ENCODE measurements at places on chromosomes 5 and 9.

- DNase-seq: no peak
These were observed 218.7 kb upstream of the S1PR3 start for GRCh38 chr9:88772575-88772974.

DNA sequence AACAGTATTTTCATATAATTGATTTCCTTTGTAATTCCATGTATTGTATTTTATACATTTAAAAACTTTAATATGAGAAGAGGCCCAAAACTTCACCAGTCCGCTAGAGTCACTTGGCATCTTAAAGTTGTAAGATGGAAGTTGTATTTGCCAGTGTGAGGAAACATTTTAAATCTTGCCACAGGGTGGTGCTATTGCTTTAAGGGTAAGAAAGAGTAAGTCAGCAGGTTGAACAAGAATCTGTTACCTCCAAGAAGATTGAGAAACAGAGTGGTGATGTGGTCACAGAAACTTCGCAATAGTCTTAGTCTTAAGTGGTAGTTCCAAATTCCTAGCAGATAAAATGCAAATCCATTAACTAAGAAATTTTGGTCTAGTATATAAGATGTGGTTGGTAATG is 39.8 kb upstream of the RANBP6 start:
- DNase-seq: peak; percentile 12

GRCh38 chr9:6852243-6852963 is 94.6 kb downstream of the KDM4C start:
- no peak for DNase-seq

- DNase-seq: no peak
These were observed 1.4 kb upstream of the IPPK start for GRCh38 chr9:92671323-92671722.

DNA sequence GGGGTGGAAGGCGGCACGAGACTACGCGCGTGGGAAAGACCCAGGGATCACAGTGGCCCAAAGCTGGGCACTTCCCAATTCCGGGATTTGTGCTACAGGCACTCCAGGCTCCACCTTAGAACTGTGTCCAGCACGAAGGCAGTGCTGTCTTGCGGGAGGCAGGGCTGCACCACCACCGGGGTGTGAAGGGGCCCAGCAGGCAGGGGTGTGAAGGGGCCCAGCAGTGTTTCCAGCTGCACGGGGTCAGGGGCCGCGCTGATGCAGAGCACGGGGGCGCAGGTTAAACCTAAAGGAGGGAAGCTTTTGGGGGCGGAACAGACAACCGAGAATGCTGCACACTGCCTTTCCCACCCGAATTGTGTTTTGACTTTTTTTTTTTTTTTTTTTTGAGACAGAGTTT is 1.1 kb upstream of the PDCD6 start:
- DNase-seq: no peak

DNA sequence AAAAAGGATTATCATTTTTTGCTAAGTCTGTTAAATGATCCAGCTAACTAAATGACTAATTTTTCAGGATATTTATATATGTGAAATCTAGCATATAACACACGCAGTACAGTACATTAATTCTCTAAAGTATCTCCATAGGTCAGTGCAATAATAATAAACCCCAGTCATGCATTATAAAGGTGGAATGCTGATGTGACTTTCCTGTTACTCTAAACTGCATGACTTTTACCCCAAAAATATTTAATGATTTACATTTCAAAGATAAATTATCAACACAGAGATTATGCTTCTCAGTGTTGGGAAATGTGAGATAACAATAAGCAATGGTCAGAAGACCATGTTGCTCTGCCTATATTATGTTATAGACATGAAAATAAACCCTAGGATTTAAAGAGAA is 34.1 kb upstream of the PAM start:
- DNase-seq: no peak

- DNase-seq: no peak
These were observed 54.0 kb upstream of the SLIT3 start for GRCh38 chr5:169354921-169355320.

- DNase-seq: no peak
These were observed 108.0 kb downstream of the DAPK1 start for GRCh38 chr9:87605676-87606075.

- no peak for DNase-seq
These were observed 34.5 kb upstream of the FAM151B start for GRCh38 chr5:80453366-80453765.

DNA sequence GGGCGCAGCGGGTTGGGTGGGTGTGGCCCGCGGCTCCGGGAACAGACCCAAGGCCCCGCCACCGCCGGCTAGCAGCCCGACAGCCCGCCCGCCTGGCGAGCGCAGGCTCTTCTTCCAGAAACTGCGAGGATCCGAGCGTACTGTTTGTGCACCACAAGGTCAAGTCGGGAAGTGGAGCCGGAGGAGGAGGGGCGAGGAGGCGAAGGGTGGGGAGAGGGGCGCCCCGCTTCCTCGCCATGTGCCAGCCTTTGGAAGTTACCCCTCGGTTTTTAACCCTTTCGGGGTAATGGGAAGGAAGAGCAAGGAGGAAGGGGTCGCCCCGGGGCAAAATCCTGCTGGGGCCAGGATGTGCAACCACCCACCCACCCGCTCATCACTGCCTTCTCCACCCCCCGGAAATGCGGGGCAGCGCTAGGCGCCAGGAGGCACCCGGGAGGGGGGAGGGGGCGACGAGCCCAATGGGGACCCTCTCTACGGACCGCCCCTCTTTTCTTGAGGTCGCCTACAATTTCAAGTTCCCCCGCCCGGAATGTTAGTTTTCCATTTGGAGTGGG is 1.1 kb upstream of the JADE2 start:
- DNase-seq: peak; percentile 43

- no peak for DNase-seq
These were observed 101.2 kb downstream of the PLK2 start for GRCh38 chr5:58358501-58359178.

DNA sequence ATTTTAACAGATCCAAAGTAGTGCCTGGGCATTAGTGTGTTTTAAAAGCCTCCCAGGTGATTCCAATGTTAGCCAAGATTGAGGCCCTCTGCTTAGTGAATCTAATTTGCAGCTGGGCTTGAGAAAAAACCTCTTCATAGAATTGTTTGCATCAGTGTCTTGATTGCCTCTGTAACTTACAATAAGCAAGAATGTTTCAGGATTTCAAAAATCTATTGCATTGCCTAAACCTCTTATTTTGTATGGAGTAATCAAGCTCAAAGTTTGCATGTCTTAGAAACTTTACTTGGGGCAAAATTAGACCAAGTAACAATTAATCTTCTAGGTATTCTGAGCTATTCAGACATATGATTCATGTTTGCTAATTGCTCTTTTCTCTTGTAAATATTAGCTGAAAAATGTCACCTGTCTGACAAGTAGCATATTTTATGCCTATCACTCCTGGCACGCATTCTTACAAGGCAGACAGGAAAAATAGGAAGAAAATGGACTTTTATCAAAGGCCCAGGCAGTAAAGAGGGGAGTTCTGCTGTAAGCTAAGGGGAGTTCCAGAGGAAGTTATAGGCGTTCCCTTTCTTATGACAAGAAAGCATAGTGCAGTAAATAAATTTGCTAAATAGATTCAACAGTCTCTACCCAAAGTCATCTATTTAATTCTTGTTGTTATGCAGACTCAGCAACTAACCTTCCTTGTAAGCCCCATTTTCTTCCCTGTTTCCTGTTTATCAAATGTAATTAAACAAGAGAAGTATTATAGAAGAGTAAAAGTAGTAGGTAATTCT is 21.0 kb downstream of the PDCD1LG2 start:
- DNase-seq: no peak

- DNase-seq: no peak
These were observed 145.0 kb downstream of the ADCY2 start for GRCh38 chr5:7540736-7541485.

- no peak for DNase-seq
These were observed 671.0 kb downstream of the DMRTA1 start for GRCh38 chr9:23117616-23118015.

- no peak for DNase-seq
These were observed 55.0 kb upstream of the APC start for GRCh38 chr5:112682621-112683061.

DNA sequence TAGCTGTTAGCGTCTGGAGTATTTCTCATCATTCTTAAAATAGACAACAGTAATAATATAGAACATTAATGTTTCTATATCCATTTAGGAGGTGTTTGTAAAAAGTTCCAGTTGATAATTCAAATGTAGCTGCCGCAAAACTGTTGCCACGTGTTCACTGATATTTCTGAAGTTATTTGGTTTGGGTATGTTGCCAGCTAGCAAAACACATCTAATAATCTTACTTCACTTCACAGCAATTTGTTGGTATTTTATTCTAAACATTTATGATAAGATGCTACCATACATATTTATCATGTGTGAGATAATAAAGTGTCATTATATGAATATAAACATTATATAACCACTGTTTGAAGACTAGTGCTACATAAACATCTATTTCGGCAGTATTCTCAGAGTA is 101.6 kb downstream of the CDH12 start:
- no peak for DNase-seq

GRCh38 chr9:17472126-17472525 is 106.7 kb upstream of the SH3GL2 start:
- DNase-seq: no peak

DNA sequence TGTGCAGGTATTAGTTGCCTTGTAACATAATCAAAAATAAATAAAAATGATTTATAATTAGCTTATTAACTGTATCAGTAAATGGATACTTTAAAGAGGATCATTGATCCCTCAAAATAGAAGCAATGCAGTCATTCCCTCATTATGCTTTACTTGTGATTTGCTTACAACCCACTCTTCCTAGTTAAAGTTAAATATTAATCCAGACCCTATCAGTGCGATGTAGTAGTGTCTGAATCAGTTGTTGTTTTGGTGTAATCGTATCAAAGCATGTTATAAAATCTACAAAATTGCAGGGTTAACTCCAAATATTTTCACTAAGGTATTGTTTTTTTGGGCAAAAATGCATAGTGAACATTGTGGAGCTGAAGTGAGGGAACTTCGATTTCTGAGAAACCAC is 17.6 kb downstream of the TENT4A start:
- no peak for DNase-seq

DNA sequence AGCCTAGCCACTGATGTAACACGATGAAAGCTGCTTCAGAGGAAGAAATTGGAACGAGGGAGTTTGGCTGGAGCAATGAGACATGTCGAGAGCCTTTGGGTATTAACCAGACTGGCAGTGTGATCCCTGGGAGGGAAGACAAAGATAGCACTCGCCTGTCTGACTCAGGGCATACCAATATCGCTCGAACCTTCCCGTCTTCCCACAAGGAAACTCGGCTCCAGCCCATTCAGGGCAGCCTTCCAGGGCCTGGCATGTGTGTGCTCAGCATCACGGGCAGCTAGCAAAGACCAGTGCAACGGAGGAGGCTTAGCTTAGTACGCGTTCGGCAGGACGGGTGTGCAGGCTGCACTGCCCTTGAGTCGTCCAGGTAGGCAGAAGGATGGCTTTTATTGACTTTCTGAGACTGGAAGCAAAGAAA is 356.9 kb upstream of the WWC1 start:
- DNase-seq: no peak

- no peak for DNase-seq
These were observed 209.1 kb downstream of the NR2F1-AS1 start for GRCh38 chr5:93371893-93372292.

- DNase-seq: peak; percentile 77
These were observed 279.6 kb downstream of the TMEM38B start for GRCh38 chr9:105973951-105974351.

DNA sequence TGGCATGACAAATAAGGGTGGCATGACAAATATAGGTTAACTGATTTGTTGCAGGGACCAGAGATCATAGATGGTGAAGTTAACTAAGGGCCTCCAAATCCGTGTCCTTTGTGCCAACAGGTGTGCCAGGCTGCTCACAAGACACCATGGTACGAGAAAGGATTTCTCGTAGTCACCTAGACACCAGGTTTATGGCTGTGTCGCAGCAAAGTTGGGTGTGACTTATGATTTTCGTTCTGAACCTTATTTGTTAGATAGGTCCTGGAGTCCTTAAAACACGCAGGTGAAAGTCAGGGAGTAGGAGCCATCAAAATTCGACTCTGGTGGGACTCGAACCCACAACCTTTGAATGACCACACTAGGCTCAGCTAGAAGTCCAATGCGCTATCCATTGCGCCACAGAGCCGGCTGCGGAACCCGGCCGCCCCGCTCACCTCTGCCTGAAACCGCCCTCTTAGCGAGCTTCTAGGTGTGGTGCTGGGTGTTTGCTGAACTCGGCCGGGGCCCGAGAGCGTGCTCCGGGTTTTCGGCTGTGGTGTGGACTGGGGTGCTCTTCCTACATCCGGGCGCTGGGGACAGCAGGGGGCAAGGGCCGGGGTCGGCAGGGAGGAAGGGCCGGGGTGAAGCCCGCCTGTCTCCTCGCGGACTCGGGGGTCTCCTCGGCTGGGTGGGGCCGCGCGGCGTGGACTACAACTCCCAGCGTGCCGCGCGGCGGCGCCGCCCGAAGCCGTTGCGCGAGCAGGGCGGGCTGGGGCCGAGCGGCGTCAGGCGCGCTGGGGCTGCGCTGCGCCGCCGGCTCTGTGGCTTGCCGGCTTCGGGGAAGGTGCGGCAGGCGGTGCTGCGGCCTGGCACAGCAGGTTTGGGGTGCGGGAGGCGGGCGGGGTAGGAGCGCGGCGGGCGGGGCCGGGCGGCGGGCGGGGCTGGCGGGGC is at the start of gene SLC27A4:
TSS of gene SLC27A4 (plus strand) at position 767 of the 930 bp plus-strand sequence. CDS start 2,606 bp downstream, outside the sequence.
- peak; percentile 81 for DNase-seq

DNA sequence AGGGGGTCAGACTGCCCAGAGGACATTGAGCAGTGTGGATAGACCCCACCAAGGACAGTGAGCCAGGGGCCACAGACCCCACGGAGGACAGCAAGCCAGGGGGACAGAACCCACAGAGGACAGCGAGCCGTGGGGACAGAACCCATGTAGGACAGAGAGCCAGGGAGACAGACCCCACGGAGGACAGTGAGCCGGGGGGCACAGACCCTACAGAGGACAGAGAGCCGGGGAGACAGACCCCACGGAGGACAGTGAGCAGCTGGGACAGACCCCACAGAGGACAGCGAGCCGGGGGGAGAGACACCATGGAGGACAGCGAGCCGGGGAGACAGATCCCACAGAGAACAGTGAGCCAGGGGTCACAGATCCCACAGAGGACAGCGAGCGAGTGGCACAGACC is 3.4 kb upstream of the ZDHHC11 start:
- DNase-seq: no peak

DNA sequence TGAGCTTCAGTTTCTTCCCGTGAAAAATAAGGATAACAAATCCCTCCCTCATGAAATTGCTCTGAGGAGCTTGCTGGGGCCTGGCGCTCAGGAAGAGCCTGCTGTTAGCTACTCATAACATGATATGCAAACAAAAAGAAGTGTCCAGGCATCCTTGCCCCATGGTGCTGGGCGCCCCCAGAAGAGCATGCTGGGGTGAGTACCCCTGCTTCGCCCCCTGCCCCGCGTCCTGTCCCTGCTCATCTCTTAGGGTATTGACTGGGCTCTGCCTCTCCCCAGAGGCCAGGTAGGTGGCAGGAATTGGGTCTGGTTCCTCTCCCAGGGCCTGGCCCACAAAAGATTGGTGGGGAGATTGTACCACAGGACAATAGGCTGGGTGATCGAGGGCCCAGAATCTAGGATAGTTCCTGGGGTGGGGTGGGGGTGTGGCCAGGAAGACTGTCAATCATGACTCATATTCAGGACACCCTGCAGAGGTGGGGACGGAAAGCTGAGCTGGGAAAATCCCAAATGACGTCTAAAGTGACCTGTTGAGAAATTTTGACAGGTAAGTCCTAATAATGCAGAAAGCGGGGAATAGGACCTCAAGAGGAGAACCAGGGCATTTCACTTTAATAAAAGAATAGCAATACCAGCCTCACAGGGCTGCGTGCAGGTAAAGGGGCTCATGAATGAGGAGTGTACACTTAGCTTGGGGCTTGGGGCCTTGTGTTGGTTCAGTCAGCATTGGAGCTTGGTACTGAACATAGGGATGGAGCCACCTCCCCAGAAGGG is 8.9 kb downstream of the PITX1 start:
- no peak for DNase-seq

- no peak for DNase-seq
These were observed 49.2 kb upstream of the SPDL1 start for GRCh38 chr5:169534311-169534880.

All from hindlimb muscle (tissue), 1 donor.